ENCODE measurements at places on chromosomes 16 and 17. TPM values are rescaled to one million over a fixed set of nuclear protein-coding genes. Genes with fewer than 3 reads are reported as not detected.

DNA sequence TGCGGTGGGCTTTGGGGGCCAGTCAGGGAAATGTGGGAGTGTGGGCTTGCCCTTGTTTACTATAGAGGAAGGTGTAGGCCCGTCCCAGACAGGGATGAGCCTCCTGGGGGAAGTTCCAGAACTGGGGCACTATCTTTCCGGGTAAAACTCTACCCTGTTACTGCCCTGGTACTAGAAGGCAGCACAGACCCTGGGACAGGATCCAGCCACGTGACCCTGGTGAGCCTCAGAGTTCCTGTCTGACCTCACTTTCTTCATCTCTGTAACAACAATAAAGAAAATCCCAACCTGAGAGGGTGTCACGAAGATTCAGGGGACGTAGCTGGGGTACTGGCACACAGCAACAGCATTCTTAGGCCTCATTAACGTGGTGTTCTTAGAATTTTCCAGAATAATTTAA, 239.6 kb upstream of the FOXF1 start:
- DNase-seq: no peak

GRCh38 chr17:49577963-49578362, 2.3 kb downstream of the NXPH3 start:
- no peak for DNase-seq

- no peak for DNase-seq
Observed at GRCh38 chr16:22291860-22292318, 5.3 kb upstream of the POLR3E start.

- DNase-seq: no peak
Observed at GRCh38 chr17:17789828-17790636, 46.8 kb downstream of the SREBF1 start.

DNA sequence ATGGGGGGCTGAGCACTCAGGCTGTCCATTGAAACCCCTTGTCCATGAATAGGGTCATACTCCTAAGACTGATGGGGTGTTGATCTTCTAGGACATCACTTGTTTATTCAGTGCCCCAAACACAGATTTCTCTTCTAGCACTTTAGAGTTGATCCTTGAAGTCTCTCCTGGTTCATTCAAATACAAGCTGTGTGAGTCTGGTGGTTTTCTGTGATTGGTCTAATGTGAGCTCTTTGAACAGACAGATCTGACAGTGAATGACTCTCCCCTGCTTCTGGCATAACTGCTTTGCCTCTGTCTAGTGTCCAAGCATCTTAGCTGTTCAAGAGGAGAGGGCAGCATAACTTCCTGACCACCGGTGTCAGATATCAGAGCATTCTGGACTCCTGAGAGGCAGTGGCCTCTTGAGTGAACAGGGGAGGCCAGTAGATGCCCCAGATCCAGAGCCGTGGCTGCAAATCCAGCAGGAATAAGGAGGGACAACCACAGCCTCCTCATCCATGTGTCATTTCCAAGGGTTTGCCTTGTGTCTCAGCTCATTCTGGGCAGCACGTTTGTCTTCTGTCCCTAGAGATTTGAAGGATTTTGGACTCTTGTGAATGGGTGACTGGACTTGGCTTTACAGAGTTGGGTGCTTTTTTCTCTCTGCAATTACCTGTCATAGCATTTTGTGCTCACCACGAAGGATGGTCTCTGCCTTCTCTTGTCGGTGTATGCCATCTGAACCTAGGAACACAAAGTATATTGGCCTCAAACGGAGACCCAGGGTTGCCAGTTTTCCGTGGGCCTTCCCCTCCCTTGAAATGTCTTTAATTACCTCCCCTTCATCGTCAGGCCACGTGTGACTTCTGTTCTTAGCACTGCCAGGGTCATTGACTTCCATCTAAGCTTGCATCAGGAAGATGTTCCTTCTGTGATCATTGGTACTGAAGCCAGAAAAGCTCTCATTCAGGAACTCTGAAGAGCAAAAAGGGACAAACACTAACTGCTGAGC, 13.9 kb upstream of the CLEC18C start:
- no peak for DNase-seq

- DNase-seq: no peak
Observed at GRCh38 chr17:38715216-38715943, 10.3 kb downstream of the MLLT6 start.

GRCh38 chr17:4960279-4960922, 7.2 kb downstream of the SPAG7 start:
- no peak for DNase-seq

GRCh38 chr16:54647216-54647615, 283.4 kb upstream of the IRX5 start:
- DNase-seq: no peak

- DNase-seq: no peak
Observed at GRCh38 chr16:83915081-83915480, 16.2 kb downstream of the MLYCD start.

DNA sequence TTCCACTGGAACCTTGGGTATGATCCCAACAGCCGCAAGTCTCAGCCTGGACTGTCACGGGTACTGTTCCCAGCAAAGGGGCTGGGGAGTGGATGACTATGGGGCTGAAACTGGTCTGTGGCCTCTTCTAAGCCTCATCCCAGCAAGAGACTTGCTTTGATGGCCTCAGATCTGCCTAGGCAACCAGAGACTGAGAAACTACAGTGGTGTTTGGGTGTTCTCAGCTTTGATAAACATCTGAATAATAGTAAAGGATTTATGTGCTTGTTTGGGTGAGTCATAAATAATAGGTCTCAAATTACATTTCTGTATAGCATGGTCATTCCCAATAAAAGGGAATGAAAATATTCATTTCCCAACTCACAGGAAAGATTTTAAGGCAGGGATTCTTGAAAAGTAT, 30.2 kb upstream of the ULK2 start:
- DNase-seq: no peak

DNA sequence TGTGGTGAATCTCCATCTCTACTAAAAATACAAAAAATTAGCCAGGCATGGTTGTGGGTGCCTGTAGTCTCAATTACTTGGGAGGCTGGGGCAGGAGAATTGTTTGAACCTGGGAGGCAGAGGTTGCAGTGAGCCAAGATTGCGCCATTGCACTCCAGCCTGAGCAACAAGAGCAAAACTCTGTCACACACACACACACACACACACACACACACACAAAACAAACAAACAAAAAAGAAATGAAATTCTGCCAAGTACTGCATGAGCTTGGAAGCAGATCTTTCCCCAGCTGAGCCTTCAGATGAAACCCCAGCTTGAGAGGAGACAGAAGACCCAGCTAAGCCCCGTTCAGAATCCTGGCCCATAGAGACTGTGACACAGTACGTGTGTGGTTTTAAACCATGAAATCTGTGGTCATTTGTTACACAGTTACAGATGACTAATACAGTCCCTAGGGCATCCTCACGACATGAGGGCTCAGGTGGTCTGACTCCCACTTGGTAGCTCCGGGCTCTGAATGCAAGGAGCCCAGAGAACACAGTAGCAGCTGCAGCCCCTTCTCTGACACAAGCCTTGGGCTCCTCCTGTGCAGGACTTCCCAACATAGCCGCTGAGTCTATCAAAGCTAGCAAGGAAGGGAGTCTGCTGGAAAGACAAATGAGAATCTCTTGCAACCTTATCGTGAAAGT, 132.8 kb downstream of the SEC14L1 start:
- no peak for DNase-seq

DNA sequence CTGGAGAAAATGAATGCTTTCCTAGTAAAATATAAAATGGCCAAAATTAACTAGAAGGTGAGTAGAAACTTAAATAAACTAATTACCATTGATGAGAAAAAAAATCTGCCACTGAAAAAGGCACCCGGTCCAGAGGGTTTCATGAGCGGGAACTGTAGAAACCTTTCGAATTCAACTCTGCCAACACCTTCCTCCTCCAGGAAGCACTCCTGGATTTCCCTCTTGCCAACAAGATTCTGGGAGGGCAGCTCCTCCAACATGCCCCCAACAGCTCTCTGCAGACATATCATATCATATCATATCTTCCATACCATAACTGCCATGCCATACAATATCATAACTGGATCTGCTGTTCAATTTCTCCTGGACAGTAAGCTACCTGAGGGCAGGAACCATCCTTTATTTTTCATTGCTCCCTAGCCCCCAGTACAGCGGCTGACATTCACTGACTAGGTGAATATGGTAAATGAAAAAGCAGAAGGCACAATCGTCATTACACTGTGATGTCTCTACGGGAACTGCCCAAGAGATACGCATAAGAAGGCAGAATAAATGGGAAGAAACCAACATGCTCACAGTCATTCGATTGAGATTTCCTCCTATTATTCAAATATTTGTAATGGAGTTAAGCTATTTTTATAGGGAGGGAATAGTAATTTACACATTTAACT, 9.2 kb downstream of the ARHGAP27 start:
- DNase-seq: no peak

GRCh38 chr16:85517154-85517553, 96.0 kb upstream of the GSE1 start:
- no peak for DNase-seq

DNA sequence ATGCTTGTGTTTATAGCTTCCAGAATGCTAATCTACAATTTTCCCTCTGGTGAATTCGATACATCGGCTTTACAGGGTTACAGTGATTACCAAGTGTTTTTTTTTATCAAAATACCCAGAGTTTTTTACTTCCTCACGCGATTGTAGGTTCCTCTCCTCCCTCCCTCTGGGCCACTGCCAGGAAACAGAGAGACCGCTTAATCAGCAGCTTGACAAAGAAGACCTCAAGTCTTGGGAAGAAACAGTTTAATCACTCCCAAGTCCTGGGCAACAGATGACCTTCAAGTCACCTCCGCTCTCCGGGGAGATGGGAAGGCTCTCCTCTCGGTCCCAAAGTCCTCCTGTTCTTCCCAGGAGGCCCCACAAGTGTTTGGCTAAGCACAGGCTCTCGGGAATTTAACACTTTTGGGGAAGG, 23.5 kb downstream of the SMTNL2 start:
- peak; percentile 85 for DNase-seq

DNA sequence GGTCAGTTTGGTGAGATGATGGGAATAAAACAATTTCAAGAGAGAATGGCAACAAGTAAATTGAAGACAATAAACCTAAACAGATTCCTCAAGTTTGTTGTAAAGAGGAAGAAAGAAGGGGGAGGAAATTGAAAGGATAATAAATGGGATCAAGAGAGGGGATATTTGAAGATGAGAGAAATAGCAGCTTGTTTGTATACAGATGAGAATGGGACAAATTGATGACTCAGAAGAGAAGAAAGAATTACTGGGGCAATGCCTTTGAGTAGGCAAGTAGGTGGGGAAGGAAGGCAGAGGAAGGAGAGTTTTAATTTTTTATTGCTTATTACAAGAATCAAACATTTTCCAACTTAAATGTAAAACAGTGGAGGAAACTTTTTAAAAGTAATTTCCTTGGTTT, 98.3 kb downstream of the CHD9 start:
- DNase-seq: no peak

DNA sequence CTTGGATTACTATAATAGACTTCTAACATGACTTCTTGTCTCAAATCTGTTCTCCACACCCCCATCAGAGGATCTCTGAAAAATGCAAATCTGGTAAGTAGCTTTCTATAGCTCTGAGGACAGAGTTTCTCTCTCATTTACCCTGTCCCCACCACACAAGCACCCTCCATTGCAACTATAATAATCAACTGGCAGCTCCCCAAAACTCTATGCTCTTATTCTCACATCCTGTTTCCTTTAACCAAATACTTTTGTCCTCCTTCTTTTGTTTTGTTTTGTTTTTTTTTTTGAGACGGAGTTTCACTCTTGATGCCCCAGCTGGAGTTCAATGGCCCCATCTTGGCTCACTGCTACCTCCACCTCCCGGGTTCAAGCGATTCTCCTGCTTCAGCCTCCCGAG, 73.4 kb downstream of the HELZ start:
- no peak for DNase-seq

DNA sequence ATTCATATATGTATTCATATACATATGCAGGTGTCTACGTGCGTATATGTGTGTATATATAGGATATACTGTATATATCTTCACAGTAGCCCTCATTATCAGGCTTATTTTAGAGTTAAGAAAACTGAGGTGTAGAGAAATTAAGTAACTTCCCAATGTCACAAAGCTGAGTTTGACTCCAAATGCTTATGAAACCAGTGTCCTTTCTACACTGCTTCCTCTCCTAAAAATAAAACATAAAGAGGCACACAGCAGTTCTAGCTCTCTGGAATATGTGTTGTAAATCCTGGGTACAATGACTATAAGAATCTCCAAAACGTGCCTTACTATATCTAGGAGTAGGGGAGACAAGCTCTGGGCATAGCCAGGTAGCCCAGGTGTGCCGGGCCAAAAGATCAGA, 40.0 kb upstream of the CCL1 start:
- DNase-seq: no peak

DNA sequence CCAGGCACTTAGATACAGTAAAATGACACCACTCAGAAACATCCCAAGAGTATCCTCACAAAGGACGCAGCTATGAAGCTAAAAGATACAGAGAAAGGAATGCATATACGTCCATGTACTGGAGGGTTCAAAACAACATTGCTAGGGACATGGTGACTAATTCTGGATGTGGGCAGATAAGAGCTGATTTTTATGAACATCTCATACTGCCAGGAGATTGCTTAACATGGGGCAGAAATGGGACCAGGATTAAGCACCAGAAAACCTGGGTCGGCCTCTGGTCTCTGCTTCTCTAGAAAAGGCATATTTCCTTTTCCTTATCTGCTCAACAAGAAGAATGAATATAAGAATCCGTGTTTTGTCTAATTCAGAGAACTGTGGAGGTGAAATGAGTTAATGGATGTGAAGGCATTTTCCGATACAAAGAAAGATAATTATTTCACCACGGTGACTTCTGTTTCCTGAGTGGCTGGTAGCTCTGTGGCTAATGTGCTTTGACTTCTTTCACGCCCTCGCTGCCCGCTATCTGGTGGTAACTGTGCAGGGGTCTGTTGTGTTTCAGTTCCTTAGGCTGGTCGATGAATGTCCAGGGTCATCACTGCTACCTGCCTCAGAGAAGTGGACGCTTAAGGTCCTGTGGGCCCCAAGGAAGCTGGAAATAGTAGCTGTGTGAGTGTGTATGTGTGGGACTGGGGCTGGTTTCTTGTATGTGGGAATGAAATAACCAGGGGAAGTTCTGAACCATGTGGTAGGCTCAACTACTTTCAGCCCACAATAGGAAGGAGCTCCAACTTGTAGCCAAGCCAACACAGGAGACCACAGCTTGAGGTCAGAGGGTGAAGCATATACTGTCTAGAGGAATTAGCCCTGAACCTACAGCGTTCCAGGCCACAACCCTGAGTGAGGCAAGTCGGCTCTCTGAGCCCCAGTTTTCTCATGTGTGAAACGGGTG, 15.8 kb upstream of the CCL5 start:
- no peak for DNase-seq

DNA sequence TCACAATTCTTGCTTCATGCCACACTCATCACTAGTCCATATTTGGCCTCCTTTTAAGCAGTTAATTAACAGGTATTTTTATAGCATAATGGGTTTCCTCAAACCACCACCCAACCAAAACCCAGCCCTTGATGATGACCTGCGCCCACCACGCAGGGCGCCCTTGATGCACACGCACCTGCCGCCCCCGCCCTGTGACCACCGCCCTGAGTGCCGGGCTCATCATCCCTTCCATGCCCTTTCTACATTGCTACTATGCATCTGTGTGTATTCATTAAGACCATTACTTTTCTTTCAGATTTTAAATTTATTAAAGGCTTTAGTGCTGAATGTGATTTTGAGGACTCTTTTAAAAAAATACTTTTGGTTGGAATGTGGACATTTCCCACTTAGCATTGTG, 204.8 kb upstream of the CHMP6 start:
- no peak for DNase-seq

The RNPS1 gene
- total RNA-seq: 105 TPM

The SNX20 gene
- total RNA-seq: 0.95 TPM

The ARL17A gene
- total RNA-seq: 9.2 TPM

The NACA2 gene
- total RNA-seq: not detected

The CACNG3 gene
- not detected for total RNA-seq

The ARHGAP44 gene
- 8.6 TPM for total RNA-seq

The HLF gene
- total RNA-seq: 35.7 TPM

The ABAT gene
- total RNA-seq: 3.0 TPM

The PYY gene
- not detected for total RNA-seq

Measured in Right ventricle myocardium inferior (tissue), 1 donor.